ENCODE measurements at places on chromosomes 11 and 22. TPM values are rescaled to one million over a fixed set of nuclear protein-coding genes. Genes with fewer than 3 reads are reported as not detected.

OR52N1 gene
- total RNA-seq = not detected

SLCO2B1 gene
- 293 TPM for total RNA-seq

- no peaks in the 10 kb centered on the region for H3K36me3 ChIP-seq
- no peak overlapping the region for H3K4me3 ChIP-seq
- H3K4me1 ChIP-seq = no peaks in the 10 kb centered on the region
- H3K27me3 ChIP-seq = no peaks in the 10 kb centered on the region
- no peak overlapping the region for H3K27ac ChIP-seq
- DNase-seq = no peak
These were observed 37.8 kb downstream of the ARL14EP start for GRCh38 chr11:30360741-30361140.

- no peaks in the 10 kb centered on the region for H3K4me1 ChIP-seq
- H3K27me3 ChIP-seq = no peaks in the 10 kb centered on the region
- peak; percentile 43 for DNase-seq
These were observed 32.6 kb downstream of the CAPN1 start for GRCh38 chr11:65214212-65214845.

GRCh38 chr11:119800619-119801018 lies 71.6 kb upstream of the NECTIN1 start:
- no peak overlapping the region for H3K27ac ChIP-seq
- no peaks in the 10 kb centered on the region for H3K27me3 ChIP-seq
- DNase-seq = no peak

- H3K4me1 ChIP-seq = no peaks in the 10 kb centered on the region
- H3K27me3 ChIP-seq = no peaks in the 10 kb centered on the region
- H3K4me3 ChIP-seq = no peak overlapping the region
- no peak for DNase-seq
- H3K36me3 ChIP-seq = no peaks in the 10 kb centered on the region
These were observed 149.1 kb downstream of the UVRAG start for GRCh38 chr11:75964071-75964470.

SMIM35 gene
- total RNA-seq = not detected

PGA5 gene
- total RNA-seq = not detected

GUCY1A2 gene
- 0.95 TPM for total RNA-seq
